ENCODE measurements at places on chromosomes 5 and 9.

DNA sequence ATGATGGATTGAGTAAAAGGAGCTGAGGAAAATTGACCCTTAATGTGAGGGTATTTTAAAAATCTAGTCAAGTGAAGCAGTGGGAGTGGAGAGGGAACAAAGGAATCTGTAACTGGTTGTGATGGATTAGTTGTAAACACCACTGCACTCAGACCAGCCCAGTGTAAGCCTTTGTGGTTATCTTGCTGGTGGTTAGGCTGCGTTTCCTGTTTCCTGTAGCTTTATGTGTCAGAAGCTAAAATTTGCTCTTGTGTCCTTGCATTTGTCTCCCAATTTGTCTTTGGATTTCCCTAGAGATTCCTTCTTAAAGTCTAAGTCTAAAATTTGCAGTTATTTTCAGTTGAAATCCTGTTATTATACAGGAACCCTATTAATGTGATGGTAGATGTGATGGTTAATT is 6.3 kb downstream of the IFNA21 start:
- peak; percentile 58 for DNase-seq

- no peak for DNase-seq
Measured at GRCh38 chr5:77171141-77171910, 39.2 kb upstream of the PDE8B start.

DNA sequence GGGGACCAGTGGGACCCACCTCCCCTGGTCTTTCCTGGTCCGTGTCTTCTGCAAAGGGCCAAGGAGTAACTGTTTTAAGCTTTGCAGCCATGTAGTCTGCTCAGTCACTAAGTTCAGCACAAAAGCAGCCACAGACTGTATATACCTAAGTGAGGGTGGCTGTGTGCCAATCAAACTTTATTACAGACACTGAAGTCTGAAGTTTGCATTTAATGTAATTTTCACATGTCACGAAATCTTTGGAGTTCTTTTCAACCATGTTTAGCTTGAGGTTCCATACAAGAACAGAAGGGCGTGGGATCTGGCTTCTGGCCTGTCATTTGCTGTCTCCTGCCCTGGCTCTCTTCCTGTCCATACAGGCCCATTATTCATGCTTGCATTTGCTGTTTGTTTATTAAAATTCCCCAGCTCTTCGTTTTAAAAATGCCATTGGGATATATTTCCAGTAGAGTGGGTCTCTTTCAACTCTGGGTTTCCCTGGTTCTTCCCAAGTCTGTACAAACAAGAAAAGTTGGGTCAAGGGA is 64.2 kb upstream of the ECM2 start:
- no peak for DNase-seq

DNA sequence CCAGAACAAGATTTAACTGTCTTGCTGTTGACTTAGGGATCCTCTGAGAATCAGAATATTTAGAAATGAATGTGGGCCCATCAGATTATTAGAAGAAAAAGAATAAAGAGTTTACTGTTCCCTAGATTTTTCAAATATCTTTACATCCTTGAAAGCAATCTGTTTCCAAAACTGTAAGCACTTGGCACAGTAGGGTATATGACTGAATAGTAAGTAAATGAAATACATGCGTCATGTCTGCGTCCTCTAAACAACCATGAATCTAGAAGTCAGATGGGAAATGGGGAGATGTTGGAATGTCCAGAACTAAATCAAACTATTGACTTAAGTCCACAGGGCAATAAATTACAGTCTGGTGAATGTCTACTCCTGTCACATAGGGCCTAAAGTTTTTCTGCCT is 26.1 kb downstream of the TTC23L start:
- no peak for DNase-seq

- DNase-seq = no peak
Measured at GRCh38 chr9:29928072-29928471, 2354.8 kb upstream of the C9orf72 start.

DNA sequence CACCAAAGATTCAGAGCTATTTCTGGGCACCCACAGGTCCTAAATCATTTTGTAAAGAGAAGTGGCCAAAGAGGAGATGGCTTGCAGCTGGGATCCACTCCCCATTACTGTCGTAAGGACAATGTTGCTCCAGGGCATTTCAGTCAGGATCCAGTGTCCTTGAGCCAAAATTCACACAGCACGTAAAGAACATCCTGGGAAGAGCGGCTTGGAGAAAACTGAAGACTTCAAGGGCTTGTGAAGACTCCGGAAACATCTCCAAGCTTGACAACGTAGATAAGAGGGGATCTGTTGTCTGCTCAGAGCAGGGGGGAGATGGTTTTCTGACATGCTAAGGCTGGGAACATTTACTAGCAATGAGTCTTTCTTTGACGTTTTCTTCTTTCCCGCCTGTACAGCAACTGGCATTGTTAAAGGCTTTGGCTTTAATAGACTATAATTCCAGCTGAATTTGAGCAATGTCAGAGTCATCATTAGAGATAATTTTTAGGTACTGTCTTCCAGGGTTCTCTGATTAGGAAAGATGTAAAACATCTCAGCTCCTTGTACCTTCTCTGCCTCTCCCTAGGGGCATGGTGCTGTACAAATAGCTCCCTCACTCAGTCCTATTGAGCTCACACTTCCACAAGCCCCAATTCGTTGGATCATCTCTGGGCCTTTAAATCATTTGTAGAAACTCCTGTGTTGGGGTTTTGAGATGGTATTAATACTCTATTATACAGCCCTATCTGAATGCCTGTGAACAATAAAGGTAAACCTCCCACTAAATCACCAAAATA is 39.7 kb downstream of the EGFLAM start:
- DNase-seq = no peak

- peak; percentile 47 for DNase-seq
Measured at GRCh38 chr5:53490747-53491146, 10.3 kb downstream of the FST start.

GRCh38 chr9:107290619-107291018 is 7.5 kb downstream of the RAD23B start:
- DNase-seq = no peak

GRCh38 chr9:71761938-71762353 is 6.4 kb downstream of the CEMIP2 start:
- no peak for DNase-seq

GRCh38 chr5:58241389-58241788 is 218.5 kb downstream of the PLK2 start:
- DNase-seq = no peak

DNA sequence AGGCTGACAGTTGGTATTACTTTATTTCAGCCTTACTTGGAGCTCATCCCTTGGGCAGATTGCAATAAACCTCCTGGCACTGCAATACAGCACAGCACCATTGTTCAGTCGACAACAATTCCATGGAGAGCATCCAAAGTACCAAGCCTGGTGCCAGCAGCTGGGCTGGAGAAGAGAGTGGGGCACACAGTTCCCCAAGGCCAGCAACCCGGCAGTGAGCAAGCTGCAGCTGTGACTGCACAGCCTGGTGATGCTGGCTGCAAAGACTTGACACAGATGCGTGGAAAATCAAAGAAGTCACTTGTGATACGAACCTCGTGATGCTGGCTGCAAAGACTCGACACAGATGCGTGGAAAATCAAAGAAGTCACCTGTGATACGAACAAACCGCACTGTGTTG is 125.4 kb downstream of the ATPSCKMT start:
- no peak for DNase-seq

DNA sequence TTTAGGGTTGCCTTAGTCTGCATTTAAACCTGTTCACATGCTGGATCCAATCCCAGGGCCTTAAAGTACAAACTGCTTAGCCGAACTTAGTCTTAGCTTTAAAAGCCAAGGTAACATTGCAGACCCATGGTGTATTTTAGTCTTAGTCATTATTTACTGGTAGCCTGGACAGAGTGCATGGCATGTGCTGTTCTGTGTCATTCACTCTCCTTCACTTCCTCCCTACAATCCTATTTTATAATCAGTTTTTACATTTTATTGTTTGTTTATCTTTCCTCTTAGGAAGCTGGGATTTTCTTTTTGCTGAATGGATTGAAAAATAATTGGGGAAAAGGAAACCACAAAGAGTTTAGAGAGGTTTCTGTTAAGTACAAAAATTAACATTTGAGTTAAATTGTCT is 29.4 kb upstream of the TAL2 start:
- no peak for DNase-seq

Data from amniotic epithelial cell (primary cell).